ENCODE measurements at places on chromosomes 2 and 18.

DNA sequence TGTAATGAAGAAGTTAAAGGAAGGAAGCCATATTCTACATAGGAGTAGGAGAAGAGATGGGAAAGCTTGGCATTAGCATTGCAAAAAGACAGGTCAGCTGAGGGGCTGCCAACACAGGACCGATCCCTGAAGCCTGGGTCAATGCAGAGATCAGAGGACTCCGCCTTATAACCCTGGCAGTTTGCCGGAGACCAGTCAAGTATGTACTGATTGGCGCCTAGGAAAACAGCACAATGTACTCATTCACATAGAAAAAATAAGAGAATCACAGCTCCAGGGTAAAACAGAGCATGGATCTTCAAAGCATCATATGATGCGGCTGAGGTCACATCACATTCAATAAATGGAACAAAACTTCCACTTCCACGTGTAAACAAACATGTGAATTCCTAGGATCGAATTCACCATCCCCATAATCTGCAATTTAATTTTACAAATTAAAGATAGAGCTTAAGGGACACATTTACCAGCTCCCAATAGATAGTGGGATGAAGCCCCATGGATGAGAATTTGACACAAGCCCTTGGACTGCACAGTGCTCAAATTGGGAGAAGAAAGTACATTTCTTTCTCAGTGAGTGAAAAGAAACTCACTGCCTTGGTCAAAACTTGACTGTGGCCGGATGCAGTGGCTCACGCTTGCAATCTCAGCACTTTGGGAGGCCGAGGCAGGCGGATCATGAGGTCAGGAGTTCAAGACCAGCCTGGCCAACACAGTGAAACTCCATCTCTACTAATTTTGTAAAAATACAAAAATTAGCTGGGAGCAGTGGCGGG, 135.0 kb upstream of the KLHL14 start:
- no peak for DNase-seq

DNA sequence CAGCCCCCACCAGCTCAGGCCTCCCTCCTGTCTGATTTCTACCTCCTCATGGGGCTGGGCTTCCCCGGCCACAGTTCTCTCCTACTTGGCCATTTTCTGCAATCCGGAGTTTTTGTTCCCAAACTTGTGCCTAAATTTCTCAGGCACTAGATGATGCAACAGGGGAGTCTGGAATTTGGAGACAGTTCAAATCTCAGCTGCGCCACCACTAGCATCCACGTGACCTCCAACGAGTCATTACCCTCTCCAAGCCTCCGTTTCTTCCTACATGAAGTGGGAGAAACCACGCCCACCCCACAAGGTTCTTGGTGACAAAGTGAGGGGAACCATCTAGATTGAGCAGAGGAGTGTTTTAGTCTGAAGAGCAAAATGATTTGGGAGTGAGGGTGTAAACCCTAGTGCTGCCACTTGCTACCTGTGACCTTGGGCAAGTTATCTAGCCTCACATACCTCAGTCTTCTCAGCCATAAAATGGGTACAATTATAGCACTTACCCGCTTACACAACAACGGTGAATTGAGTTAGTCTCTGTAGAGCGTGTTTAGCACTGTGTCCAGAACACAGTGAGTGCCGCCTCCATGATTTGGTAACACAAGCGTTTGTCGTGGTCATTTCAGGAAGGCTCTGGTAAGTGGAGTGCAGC, 61.4 kb upstream of the ASAP2 start:
- no peak for DNase-seq

DNA sequence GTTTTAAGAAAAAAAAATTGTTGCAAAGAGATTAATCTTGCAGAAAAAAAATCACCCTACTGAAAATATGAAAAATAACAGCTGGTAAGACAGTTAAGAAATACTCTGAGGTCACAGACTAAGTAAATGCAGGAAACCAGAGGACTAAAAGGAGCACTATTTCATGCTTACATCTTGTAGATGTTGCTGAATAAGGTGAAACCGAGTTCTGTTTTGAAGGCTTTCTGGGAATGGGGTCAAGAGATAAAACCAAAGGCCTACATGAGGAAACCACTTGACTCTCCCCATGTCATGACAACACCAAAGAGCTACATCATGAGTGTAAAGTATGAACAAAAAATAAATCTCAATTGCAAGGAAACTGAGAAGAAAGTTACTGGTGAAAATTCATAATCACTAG, 197.6 kb downstream of the LRP1B start:
- no peak for DNase-seq

DNA sequence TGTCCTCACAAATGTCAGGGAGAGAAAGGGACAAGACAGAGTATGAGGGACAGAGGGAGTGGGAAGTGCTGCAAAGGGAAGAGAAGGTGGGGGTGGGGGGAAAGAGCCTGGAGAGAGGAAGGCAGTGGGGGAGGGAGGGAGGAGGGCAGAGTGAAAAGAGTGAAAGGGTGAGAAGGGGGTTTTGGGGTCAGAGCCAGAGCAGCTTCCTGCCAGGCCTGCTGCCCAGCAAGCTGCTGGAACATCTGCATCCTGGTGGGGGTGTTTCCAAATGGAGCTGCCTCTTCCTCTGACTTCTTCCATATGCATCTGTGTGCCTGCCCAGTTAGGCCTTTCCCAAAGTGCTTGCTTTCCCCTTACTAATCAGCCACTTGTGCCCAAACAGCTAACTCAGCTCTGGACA, 94.3 kb upstream of the CELF4 start:
- DNase-seq = no peak

- no peak for DNase-seq
Observed at GRCh38 chr2:96626553-96626942, 11.6 kb downstream of the KANSL3 start.

GRCh38 chr2:196783431-196784094, 15.9 kb downstream of the GTF3C3 start:
- no peak for DNase-seq

DNA sequence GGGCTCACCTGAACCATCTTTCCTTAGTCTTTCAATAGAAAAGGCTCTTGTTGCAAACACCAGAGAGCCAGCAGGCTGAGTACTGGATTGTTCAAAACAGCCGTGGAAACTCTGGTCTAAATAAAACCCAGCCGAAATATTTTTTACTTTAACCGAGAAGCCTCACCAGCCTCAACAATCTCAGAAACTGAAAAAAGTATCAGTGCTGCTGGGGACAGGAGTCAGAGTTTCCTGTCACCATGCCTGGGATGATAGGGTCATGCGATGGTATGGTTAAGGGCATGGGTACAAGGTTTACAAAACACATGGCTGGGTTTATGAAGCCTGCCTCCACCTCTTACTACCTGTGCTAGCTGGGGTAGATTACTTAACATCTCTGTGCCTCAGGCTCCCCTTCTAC, 55.3 kb upstream of the FZD7 start:
- DNase-seq = no peak

- no peak for DNase-seq
Observed at GRCh38 chr2:77652499-77652898, 130.3 kb upstream of the LRRTM4 start.

- DNase-seq = no peak
Observed at GRCh38 chr18:25125680-25126079, 226.3 kb downstream of the ZNF521 start.

DNA sequence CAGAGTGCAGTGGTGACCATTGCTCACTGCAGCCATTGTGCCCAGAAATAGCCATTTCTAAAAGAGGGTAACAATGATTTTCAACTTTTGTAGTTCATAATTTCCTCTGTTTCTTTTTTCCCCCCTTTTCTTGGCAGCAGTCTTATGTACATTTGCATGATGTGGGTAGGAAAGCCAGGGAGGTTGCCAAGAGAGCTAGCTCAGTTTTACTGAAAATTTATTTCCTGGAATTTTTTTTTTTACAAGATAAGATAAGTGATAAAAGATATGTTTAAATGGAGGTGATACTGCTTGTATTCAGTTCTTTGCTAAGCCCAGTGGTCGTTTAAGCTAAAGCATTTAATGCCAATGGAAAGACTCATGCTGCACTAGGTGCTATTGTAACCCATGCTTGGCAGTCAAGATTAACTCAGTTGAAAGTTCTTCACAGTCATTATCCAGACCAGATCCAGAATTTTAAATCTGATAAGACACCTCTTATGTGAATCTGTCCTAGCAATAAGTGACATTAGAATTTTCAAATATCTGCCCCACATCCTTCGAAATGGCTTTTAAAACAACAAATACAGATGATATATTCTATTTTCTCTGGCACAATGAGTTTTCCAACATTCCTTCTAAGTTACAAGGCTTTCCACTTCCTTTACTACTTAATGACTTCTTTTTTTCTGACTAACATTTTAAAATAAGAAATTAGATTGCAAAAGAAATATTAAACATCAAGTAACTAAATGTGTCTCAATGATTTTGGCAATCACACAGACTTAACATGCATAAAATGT, 4.4 kb upstream of the ATP8B1 start:
- no peak for DNase-seq

DNA sequence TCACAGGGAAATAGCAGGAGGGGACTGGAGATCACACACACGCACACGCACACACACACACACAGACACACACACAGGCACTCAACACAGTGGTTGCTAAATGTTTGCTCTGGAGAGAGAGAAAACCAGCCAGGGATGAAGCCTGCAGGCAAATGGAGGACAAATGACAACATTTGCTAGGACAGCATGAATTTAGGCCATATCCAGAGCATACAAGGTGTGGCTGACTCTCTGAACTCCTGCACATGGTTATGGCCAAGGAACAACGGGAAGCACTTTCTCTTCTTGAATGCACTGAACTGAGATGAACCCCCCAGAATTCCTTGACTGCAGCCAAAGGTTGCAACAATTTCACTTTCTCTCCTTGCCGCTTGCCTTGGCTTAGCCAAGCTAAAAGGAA, 230.0 kb upstream of the RASGRP3 start:
- DNase-seq = no peak

DNA sequence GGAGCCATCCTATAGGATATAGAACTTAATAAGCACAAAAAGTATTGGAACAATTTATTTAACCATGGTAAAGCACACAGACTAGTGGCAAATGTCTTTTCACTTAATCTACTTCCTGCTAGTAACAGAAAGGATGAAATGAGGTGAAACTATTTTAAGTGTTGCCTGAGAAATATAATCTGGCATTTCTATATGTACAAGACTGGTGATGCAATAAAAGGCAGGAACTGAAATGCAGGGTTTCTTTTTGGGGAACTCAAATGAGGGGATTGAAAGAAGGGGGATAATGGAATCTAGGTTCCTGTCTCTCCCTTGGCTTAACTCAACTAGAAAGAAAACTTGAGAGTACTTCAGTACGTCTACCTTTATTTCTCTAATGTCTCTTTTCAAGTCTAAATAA, 122.3 kb downstream of the MEMO1 start:
- DNase-seq = no peak

DNA sequence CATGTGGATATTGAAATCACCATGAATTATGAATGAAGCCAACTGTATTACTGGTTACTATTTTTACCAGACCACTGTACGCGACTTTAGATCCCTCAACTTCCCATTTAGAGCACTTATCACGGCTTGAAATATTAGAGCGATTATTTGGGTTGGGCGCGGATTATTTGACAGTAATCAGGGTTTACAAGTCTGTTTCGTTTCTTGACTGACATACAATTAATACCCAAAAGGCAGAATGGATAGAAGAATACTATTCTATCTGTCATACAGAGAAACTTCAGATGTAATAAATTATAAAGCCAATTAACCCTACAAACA, 496 bp upstream of the NAPG start:
- no peak for DNase-seq

GRCh38 chr2:46148369-46148736, 148.9 kb upstream of the EPAS1 start:
- DNase-seq = no peak

DNA sequence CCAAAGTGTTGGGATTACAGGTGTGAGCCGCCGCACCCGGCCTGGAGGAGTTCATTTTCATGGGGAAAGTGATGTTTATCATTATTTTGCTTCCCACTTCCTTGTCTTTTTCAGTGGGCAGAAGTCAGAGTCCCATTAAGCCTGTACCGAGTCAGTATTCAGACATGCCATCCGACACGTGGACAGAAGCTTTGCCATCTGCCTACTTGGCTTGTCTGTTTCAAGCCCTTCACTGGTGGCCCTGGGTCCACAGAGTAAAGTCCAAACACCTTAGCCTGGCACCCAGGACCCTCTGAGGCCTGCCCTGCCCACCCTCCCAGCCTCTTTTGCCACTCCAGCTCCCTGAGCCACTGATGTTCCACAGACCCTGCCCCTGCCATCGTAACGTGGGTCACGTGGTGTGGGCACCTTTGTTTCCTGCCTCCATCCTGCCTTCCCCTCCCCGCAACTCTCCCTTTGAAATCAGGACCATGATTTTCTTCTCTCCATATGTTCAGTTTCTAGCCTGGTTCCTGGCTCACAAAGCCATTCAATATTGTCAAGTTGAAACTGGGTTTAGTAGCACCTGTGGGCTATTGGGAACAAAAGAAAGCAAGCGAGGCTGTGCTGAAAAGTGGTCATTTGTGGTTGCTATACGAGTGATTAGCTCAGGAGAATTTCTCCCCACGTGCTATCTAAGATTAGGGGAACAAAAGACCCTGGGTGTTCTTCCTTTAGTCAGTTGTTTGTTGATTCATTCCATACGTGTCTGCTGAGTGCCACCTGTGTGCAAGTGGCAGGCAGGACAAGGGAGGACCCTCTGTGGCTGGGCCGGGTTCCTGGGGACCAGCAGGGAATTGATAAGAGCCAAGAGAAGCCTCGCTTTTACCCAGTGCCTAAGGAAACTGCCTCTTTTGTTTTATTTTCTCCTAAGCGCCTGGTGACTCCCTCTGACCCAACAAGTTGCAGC, 5.1 kb upstream of the ODC1 start:
- no peak for DNase-seq

- DNase-seq = no peak
Observed at GRCh38 chr2:198187841-198188240, 383.4 kb downstream of the PLCL1 start.

GRCh38 chr18:7740821-7741220, 173.7 kb downstream of the PTPRM start:
- no peak for DNase-seq

- DNase-seq = no peak
Observed at GRCh38 chr18:65706646-65707045, 44.2 kb upstream of the CDH7 start.

GRCh38 chr2:73033766-73034381, 37.6 kb downstream of the SFXN5 start:
- no peak for DNase-seq

GRCh38 chr18:49456794-49457193, 3.7 kb downstream of the DYM start:
- DNase-seq = no peak

DNA sequence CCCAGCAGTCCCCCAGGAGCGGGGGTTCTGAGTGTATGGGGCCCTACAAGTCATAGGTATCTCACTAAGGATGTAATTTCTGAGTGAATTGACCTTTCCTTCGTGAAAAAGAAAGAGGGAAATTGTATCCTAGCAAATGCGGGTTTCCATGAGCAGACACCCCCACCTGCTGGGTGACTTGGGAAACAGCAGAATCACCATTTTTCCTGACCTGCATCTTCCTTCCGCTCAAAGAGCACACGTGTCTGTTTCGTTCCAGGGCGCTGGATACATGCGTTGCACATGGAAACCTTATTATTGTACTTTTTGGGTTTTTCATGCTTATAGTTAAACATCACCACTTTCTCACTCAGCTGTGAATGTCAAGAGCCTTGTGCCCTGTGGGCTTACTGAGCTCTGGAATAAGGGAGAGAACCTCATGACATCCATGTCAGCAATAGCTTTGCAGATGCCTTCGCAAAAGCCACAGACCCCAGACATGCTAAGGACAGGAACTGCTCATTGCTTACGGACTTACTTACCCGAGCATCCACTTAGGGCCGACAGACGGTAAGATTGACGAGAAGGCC, 132.8 kb downstream of the TPO start:
- peak; percentile 13 for DNase-seq
